NCI-H2171 (cell line): ENCODE measurements at places on chromosomes 13 and 19.

- no peak for DNase-seq
Measured at GRCh38 chr13:75787249-75787928, 151.3 kb downstream of the LMO7 start.

DNA sequence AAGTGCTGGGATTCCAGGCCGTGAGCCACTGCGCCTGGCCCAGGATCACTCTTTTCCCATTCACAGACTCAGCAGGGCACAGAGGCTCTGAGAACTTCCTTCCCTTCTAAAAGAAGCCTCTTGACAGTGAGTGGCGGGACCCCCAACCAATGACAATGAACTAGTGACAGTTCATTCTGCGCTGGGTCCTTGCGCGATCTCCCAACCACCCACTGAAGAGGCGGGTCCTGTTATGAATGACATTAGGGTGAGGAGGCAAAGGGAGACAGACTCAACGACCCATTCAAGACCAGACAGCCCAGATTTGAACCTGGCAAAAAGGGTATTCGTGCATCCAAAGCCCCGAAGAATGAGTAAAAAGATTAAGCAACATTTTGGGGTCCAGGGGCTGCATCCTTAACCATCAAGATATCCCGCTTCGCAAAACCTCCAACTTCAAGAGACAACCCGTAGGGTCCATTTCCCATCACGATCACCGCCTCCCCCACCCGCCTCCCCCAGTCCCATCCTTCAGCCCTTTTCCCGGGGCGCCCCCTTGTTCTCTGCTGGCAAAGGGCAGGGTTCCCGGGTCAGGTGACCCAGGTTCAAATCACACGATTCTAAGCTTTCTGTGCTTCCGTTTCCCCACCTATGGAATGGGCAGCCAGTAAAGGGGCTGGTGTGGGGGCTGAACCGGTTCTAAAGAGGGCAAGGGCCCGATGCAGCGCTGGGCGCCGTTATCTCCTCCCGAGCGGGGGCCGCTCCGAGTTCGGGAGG, 719 bp downstream of the SUGP2 start:
- DNase-seq: no peak

- no peak for DNase-seq
Measured at GRCh38 chr19:4357095-4357797, 13.9 kb downstream of the MPND start.

- DNase-seq: no peak
Measured at GRCh38 chr19:38135150-38135998, 88.6 kb downstream of the DPF1 start.
